Skeletal muscle cell (primary cell): ENCODE measurements at places on chromosomes 2 and 18.

GRCh38 chr18:77316641-77317040 is 67.0 kb downstream of the GALR1 start:
- no peak for DNase-seq

GRCh38 chr18:52340406-52341102 is 557 bp downstream of the DCC start:
- DNase-seq = no peak

DNA sequence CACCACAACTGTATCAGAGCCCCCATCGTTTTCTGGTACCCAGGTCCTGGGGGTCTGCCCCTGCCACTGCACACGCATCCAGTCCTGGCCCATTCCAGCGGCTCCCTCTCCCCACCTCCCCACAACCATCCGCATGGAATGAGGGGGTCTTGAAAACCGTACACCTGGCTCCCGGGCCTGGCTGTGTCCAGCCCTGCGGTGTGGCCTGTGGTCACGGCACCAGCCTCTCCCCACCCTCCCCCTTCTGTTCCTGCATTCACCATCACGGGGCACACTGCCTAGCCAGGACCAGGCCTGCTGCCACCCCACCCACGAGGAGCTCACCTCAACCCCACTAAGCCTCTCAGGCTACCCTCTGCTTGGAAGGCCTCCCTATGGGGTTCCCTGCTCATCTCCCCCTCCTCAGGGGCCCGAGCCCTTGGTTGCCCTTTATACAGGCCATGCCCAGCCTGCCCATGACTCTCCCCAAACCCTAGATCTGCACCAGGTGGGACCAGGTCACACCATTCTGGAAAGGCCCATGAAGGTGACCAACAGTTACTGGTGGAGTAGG is 11.4 kb downstream of the GPR35 start:
- DNase-seq = no peak

GRCh38 chr2:201269764-201270163 is 9.4 kb downstream of the CASP8 start:
- DNase-seq = no peak

GRCh38 chr18:47949202-47949601 is 18.7 kb upstream of the SMAD2 start:
- no peak for DNase-seq

DNA sequence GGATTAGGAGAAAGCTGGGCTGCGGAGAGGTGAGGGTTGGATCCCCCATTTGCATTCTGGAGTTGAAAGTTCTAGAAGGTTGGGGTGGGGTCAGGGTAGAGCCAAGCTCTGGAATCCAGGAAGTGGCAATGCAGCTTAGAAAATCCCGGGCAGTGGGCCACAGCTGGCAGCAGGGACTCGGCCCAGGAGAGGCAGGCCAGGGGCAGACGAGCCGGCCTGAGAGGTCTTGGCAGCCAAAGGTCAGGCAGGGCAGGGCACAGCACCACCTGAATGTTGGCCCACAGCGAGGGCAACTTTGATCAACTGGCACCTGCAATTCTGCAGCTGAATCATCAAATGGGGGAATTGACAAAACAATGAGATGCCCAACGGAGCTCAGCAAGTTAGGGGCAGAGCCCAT is 139.2 kb downstream of the INHBB start:
- no peak for DNase-seq

GRCh38 chr2:169476459-169476858 is 2.8 kb upstream of the BBS5 start:
- peak; percentile 36 for DNase-seq

- no peak for DNase-seq
Observed at GRCh38 chr18:67726882-67727281, 210.4 kb upstream of the DSEL start.

- peak; percentile 28 for DNase-seq
Observed at GRCh38 chr2:290090-290722, 2.3 kb upstream of the ALKAL2 start.

DNA sequence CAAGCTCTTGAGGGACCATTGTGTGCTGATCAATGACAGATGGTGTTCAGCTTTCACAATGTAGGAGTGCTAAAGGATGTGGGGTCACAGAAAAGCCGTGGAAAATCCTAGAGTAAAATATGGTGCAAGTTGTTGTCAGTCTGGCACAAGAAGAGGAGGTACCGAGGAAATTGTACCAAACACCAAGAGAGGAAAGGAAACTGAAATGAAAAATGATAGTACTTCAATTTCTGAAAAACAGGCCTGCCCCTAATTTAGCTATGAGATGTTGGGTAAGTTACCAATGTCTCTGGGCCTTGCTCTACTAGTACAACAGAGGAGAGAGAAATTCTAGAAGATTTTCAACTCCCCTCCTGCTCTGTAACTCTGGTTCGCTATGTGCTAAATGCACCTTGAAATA is 78.8 kb upstream of the PELI1 start:
- no peak for DNase-seq

GRCh38 chr2:63675026-63675425 is 86.3 kb downstream of the MDH1 start:
- DNase-seq = no peak

GRCh38 chr18:63518178-63519012 is 23.8 kb upstream of the SERPINB12 start:
- no peak for DNase-seq

- DNase-seq = no peak
Observed at GRCh38 chr2:218658671-218659257, 659 bp downstream of the ZNF142 start.

DNA sequence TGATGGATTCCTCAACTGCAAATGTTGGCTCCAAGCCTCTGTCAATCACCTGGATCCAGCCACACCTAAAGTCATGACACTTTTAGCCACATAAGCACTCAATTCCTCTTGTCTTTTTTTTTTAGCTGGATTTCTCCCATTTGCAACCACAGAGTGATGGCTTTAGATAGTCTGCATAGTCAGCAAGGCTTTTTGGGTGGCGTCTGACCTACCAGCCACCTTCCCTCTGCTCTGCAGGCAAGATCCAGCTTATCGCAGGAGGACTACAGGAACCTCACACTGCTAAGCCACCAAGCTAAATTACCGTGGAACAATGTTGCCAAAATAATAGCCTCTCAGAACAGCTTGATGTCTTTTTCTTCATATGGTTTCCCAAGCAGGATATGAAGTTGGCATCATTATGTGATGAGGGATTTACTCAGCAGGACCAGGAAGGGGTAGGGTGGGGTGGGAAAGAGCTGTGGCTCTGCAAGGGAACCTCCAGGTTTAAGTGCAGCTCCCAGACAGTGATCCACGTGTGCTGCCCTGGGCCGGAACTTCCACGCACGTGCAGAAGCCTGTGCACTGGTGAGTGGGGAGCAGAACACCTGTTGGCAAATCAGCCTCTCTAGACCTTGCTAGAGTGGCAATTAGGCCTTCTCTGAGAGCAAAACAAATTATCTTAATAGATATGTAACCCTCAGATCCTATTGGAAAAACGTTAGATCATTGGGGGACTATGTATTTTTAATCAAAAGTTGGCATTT is 170.6 kb upstream of the NCK2 start:
- DNase-seq = no peak

GRCh38 chr2:210994104-210994503 is 437.7 kb downstream of the CPS1 start:
- DNase-seq = no peak

- no peak for DNase-seq
Observed at GRCh38 chr2:12536976-12537375, 179.8 kb upstream of the TRIB2 start.

DNA sequence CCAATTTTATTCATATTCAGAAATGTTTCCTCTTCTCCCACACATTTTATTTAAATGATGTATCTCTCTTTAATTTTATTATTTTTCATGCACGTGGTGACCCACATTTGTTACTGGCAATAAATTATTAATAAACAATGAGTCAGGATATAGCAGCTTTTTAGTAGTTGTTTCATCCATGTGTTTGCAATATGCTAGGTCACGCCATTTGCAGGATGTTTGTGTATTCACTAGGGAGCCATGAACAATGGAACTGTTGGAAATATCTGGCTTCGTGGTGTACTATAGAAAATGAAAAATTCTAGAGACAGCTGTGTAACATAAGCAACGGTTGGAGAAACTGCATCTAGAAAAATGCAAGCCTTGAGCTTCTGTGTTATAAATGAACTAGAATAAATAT is 176.0 kb upstream of the COL3A1 start:
- peak; percentile 85 for DNase-seq

DNA sequence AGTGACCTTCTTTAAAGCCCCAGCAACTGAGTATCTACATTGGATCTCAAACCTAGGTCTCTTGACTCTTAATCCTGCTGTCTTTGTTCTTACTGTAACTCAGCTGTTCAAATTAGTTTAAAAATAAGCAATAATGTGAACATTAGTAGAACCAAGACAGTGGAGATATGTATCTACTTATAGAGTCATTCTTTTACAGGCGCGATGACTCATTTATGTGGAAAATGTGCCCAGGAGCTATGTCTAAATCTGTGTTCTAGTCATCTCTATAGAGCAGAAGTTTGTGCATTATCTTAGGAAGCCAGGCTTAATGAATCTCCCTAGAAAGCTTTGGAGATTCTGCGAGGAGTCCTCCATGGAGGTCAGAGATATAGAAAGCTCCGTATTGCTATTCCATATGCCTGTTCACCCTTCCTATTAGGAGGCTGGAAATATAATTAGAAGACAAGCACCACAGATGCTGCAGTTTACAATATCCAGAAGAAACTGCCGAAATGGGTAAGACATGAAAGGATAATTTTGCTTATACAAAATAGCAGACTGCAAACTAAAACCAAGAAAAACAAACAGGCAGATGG is 211.6 kb downstream of the TRIB2 start:
- peak; percentile 44 for DNase-seq

GRCh38 chr2:158841850-158842249 is 46.7 kb downstream of the DAPL1 start:
- peak; percentile 52 for DNase-seq

DNA sequence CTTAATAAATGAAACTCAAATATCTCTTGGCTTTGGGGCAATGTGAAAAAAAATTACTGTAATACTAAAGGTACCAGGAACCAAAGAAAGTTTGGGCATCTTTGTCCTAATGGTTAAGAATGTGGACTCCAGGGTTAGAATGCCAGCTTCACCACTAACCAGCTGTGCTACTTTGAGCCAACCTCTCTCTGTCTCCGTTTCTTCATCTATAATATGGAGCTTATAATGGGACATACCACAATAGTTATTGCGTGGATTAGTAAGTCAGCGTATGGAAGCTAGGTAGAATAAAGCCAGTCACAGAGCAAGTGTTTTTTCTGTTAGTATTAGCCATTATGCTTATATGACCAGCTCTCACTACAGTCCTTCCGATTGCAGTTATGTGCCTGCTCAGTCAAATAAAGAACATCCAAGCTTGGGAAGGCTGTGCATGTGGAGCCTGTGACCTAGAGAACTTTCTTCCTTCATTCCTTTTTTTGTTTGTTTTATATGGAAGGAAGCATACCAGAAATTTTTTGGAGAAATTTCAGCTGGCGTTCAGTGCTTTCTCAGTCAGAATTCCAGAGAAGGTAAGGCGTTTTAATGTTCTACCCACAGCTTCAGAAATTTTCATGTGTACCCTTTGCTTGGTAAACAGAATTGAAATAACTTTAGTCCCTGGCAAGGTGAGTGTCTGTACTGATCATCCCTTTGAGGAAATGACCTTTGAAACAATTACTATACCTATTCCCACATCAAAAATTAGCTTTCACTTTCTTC is 114.0 kb upstream of the RND3 start:
- no peak for DNase-seq

- DNase-seq = no peak
Observed at GRCh38 chr2:113216321-113216720, 42.5 kb downstream of the PSD4 start.

- DNase-seq = no peak
Observed at GRCh38 chr2:148524519-148524919, 120.0 kb upstream of the EPC2 start.

- DNase-seq = peak; percentile 71
Observed at GRCh38 chr2:199738727-199739412, 112.1 kb downstream of the FTCDNL1 start.

- no peak for DNase-seq
Observed at GRCh38 chr2:239327536-239328350, 73.1 kb downstream of the HDAC4 start.

- DNase-seq = peak; percentile 26
Observed at GRCh38 chr18:50151926-50152325, 43.0 kb downstream of the MYO5B start.

- DNase-seq = no peak
Observed at GRCh38 chr2:158477202-158477601, 20.4 kb downstream of the PKP4 start.

GRCh38 chr2:143946436-143947391 is 573.2 kb downstream of the ZEB2 start:
- DNase-seq = no peak

- no peak for DNase-seq
Observed at GRCh38 chr2:141003967-141004657, 1126.7 kb downstream of the LRP1B start.

GRCh38 chr18:71105078-71105819 is 816.4 kb downstream of the SOCS6 start:
- no peak for DNase-seq

DNA sequence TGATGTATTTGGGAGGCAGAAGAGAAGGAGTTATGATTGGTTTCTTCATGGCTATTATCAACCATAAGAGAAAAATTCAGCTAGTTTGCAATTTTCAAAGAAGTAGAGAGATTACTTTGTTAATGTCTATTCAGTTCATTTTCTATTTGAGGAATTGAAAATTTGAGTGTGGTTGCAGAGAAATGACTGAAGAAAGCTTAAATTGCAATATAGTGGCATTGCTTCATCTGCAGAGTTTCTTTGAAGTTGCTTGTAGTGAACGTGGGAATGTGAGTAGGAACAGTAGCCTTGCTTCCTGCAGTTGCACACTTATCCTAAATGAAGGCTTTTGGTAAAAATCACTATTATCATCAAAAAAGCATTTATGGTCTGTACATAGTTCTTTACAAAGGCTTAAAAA is 14.7 kb upstream of the CYRIA start:
- DNase-seq = no peak

DNA sequence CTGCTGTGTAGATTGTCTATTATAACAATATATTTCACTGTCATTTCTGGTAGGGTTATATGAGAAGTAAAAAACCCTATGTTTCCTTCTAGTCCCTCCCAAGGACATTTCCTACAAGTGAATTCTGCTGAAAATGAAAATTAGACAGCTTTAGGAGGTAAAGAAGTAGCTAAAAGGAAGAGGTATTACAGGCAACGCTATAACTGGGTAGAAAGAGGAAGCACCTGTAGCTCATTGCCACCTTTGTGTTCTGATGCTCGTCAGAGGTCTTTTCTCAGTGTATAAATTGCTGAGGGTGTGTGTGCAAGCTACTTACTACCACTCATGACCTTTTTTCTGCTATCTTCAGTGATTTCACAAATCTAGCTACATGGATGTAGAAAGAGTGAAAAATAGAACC is 1.4 kb downstream of the DNAJC10 start:
- DNase-seq = no peak

DNA sequence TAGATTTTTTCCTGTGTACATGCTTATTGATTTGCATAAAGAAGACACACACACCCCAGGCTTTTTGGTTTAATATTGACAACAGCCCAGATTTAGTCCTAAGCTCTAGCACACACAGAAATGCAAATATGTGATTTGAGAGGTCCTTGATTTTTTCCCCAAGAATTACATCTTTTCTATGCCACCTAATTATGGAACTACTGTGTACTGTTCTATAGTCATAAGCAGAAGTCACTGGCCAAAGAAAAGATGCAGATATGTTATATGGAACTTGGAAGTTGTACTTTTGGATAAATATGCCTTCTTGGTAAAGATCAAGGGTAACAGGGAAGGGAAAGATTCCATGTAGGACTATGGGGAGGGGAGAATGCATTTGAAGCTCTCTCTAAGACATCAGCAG is 105.6 kb downstream of the SETBP1 start:
- no peak for DNase-seq
